Stimulated activated naive CD4-positive, alpha-beta T cell (primary cell): ENCODE measurements at places on chromosomes 3 and 15.

GRCh38 chr3:59783468-59783988, 733.7 kb upstream of the CFAP20DC start:
- no peak for DNase-seq

GRCh38 chr3:43273416-43273815, 12.9 kb upstream of the SNRK start:
- no peak for DNase-seq

DNA sequence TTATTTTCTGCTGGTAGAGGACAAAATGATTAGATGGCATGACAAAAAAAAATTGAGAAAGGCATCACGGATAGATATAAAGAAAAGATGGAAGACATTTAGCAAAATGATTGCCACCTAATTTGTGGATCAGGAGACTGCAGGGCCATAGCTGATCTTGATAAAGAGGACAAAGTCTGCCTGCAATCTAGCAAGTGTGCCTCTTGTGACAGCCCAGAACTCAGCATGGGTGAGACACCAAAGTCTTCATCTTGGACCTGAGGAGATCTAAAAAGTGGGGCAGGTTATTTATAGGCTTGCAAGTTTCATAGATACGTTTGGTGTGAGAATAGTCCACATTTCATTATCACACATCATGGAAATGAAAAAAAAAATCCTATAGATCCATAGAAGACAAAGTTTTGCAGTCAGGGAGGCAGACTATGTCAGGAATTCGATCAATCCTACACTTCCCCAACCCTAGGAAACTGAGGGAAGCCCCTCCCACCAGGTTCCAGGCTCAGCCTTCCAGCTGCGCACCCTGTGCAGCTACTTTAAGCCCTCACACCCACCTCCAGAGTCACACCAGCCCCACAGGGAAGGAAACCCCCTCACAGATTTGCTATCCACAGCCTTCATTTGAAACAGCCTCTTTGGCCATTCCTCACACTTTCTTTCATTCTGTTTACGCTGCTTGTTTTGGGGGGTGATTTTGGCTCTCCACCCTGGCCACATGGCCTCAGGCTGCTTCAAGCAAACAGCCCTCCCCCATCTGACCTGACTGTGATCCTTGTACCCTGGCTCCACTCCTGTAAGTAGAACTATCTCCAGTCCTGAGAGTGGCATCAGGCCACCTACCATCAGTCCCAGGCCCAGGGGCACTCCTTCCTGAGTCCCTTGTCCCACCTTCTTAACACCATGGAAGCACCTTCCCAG, 28.1 kb upstream of the KLHL6 start:
- DNase-seq, result no peak

GRCh38 chr15:85019815-85020590, 38.3 kb downstream of the PDE8A start:
- DNase-seq, result no peak

- DNase-seq, result no peak
Measured at GRCh38 chr15:88472225-88472624, 4.7 kb downstream of the MRPS11 start.
